Small intestine (tissue), 16 donors: ENCODE measurements at places on chromosomes 1 and 21. TPM values are rescaled to one million over a fixed set of nuclear protein-coding genes. Genes with fewer than 3 reads are reported as not detected.

CEP85 gene
- polyA plus RNA-seq = 4.1 TPM

MAP3K21 gene
- polyA plus RNA-seq = 10.8 TPM

GRCh38 chr21:29130270-29130969 lies at the start of gene MAP3K7CL:
Gene MAP3K7CL (plus strand): TSS chr21:29130644. CDS start chr21:29133345, 2,701 bp downstream.
- DNase-seq = no peak

DNA sequence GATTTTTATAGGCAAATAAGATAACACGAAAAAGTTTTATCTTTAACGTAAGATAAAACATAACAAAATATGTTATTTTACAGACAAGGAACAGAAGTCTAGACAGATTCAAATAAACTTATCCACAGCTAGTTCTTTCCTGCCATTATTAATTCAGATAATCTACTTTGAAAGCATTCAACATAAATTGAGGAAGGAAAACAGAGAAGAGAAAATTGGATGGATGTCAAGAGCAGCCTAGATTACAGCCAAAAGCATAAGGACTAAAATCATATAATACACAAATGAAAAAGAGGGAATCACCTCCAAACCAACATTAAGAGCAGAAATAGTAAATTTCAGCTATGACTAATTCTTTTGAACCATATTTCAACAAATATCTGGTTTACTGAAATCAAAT lies 15.5 kb downstream of the TRIM33 start:
- DNase-seq = no peak

DNA sequence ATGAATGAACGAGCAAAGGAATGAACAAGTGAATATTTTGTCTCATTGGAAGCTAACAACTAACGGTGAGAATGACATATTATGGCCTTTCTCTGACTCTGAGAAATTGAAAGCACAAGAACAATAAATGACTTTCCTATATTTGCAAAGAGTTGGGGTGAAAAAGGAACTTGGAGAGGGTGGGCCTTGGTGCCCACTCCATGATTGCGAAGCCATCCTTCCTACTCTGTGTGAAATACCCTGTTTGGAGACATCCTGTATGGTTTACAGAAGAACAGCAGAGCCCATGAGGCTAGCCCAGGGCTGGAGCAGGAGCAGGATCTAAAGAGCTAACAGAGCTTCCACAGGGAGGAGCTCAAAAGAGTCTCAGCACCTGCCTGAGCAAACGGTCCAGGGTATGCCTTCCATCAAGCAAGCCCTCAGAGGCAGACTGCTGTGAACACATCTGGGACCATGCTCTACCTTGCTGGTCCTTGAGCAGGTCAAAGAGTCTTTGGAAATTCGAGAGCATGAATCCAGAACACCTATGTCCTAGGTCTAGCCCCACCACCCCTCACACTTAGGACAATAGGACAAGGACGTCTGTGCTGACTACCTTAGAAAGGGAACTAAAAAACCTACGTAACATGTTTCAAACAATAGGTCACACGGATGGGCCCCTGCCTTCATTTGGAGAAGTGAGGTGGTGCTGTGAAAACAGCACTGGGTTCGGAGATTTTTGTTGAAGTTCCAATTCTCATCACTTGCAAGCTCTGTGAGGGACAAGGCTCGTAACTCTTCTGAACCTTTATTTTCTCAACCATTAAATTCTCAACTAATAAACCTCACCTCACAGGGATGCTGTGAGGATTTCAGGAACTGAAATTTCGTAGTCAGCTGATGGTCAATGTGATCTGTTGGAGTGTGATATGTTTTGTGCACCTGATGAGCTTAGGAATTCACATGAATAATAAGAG lies 377.4 kb downstream of the RRAGC start:
- no peak for DNase-seq

- DNase-seq = no peak
Observed at GRCh38 chr1:56301791-56302190, 277.6 kb downstream of the PLPP3 start.

EPHA8 gene
- not detected for polyA plus RNA-seq

DNA sequence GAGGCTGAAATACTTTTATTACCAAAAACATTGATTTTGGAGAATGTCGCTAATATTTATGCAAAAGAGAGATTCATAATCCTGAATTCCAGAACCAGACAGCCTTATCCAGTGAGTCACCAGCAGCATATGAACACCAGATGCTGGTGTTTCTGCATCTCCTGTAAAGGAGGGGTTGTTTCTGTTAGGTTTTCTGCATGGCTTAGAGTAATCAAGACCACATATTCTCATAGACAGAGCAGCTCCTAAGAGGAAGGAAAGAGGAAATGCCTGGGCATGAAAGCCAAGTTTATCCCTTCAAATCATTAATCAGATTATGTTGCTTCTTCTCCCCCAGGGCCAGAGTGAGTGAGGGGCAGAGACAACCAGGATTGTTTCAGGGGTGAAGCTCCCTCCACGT lies 86.2 kb downstream of the NGF start:
- DNase-seq = no peak

- DNase-seq = no peak
Observed at GRCh38 chr1:235864931-235865525, 1.7 kb downstream of the LYST start.
